ENCODE measurements at places on chromosomes 4 and X. TPM values are rescaled to one million over a fixed set of nuclear protein-coding genes. Genes with fewer than 3 reads are reported as not detected.

- DNase-seq, result no peak
Observed at GRCh38 chr4:77714514-77714913, 104.7 kb downstream of the CNOT6L start.

DNA sequence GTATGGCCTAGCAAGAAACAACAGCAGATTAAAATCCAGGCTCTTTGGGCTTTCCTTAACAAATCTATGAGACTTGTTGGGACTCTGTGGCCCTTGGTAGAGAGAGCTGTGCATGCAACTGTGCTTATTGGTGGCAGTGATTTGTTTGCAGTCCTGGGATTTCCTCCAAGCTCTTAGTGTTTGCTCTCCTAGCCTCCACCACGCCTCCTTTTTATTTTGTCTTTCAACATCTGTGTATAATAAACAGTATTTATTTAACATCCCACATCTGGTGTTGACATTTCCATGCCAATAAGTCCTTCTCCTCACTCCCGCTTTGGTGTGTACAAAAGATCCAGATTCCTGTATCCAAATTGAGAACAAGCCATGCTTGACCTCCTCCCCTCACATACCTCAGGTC, 3.1 kb downstream of the TNMD start:
- no peak for DNase-seq

- DNase-seq, result no peak
Observed at GRCh38 chr4:13653766-13654161, 26.2 kb upstream of the BOD1L1 start.

GRCh38 chr4:146835096-146835495, 110.6 kb downstream of the TTC29 start:
- no peak for DNase-seq

DNA sequence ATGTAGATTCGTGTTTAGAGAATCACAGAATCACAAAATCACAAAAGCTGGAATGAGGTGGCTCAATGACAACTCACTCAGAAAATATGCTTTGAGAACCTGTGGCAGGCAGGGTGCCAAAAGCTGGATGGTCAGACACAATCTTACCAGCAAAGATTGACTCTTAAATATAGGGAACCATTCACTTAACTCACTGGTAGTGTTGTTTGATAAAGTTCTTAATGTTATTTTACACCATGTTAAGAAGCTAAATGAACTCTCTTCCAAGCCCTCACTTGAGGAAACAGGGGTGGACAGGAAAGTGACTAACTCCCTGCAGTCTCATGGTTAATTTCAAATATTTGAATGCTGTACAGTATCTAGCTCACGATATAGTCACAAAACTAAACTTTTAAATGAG, 5.7 kb upstream of the SCOC start:
- DNase-seq, result no peak

KIT gene
- total RNA-seq, result 11.0 TPM

DNA sequence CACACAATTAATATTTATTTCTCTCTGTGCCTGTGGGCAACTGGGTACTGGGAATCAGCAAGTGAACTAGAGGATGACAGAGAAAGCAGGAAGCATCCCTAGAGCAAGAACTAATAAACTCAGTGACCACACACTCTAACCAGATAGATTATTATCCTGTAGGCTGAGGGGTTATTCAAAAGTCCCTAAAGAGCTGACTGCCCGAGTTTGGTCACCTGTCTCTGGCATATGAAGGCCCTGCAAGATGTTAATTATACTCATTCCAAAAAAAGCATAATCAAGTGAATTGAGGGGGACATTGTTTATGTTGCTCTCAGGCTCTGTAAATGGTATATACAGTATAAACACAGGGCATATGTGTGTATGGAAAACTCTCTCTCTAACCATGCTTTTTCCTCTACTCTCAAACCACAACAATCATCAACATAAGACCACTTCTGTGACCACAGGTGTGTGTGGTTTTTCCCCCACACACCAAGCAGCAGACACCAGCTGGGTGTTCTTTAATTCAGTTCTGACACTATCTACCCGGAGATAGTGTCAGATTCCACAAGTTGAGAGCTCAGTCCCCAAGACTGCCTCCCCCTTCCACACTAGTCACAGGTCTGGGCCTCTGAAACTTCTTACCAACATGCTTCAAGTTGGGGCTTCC, 6.2 kb upstream of the HPSE start:
- peak; percentile 77 for DNase-seq

GRCh38 chr4:186628058-186628711, 72.8 kb upstream of the MTNR1A start:
- DNase-seq, result peak; percentile 72

- DNase-seq, result no peak
Observed at GRCh38 chr4:74331252-74331651, 23.0 kb downstream of the EPGN start.

GRCh38 chr4:180449395-180449956, 1793.7 kb upstream of the TENM3 start:
- DNase-seq, result no peak

DNA sequence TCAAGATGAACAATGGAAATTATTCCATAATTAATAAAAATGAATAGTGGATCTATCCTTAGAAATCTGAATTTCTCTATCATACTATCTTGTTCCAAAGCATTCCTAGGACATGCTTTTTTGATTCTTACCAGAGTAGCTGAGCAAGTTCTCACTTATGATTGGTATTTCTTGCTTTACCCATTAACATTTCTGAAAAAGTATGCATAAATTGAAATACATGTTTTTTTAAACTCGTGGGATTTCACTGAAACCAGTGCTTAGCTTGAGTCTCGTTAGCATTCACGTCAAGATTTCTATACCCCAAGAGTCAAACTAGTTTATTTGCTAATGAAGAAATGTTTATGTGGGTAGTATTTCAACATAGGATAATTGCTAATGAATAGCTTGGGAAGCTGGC, 89.0 kb downstream of the ELOVL6 start:
- DNase-seq, result no peak

DNA sequence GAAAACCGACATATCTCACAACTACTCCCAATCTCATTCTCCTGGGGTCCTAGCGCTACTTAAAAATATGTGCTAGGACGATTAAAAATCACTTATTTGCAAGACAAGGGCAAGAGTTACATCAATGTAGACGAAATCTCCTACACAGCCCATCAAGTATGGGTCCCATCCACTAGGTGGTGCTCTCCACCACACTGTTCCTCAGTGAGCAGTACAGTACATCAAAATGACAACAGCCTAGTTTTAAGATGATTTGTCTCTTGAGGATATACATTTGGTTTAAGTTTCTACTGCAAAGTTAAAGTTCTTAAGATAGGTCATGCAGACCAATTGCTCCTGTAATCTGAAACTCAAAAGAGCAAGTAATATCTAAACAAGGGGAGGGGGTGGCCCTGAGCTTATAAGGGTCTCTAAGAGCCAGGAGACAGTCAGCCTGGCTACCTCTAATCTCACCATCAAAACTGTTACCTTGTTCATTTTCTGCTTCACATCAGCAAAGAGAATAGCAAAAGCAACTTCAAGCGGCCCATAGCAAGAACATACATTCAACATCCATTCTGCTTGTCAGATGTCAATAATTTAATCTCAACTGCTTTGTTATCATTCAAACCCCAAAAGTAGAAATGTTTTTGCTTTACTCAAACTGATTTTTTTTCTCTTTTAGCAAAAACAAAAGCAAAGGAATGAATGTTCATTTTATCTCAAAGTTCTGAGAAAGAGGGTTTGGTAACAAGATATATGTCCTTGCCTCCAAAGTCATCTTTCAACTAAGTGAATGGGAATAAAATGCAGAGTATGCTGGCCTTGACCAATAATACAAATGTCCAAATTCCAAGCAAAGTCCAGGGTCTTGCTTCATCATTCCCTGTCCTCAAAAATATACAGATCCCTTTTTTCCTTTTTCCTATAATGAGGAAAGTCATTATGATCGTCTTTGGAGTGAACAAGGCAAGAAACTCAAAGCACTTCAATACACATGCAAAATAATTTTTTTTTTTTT, 53.1 kb downstream of the STX18 start:
- peak; percentile 84 for DNase-seq

PGAM4 gene
- not detected for total RNA-seq

DNA sequence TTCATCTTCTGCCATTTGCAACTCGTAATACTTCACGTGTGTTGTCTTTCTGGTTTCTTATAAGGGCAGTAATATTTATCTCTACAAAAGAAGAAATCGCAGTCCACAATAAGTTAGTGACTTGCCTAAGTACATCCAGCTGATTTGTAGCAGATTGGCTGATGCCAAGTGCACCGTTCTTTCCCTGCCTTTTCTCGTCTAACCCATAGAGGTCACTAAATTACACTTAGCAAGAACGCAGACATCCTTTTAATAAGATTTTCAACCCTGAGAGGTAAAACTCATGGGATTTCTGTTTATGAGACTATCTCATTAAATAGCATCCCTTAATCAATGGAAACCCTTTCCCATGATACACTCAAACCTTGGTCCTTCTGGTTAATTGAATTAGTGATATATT, 408.6 kb upstream of the ACTRT1 start:
- DNase-seq, result no peak

FGFBP1 gene
- not detected for total RNA-seq

UGT8 gene
- 0.29 TPM for total RNA-seq

FANCB gene
- total RNA-seq, result 12.0 TPM

DNA sequence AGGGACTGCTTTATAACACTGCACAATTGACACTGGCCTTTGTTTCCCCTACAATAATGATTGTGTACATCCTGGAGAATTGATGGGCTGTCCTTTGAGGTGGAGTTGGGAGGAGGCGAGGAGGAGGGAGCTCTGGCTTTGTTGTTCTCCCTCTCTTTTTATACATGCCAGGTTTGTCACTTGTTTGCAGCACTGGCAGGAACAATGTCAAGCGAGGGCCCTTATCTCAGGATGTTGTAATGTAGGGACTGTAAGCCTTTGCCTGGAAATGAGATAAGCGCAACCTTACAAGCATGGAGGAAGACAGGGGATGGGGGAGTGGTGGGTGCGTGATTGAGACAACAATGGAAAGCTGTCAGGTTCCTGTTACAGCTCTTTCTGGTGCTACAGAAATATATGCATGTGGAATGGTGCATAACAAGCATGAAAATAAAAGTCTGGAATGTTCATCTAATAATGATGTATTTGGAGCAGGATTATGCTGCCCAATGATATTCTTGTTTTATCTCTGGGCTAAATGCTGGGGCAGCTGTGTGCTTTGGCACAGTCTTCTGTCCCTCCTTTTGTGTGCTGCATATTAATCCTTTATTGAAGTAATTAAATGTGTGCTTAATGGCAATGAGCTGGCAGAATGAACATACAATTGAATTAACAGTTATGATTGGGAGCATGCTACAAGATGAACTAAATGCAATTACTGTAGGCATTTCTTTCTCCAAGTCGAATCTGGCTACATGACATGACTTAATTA, 294.4 kb downstream of the GPAT3 start:
- DNase-seq, result no peak

FDCSP gene
- total RNA-seq, result not detected

- DNase-seq, result no peak
Observed at GRCh38 chrX:125262836-125263235, 56.8 kb upstream of the TEX13C start.

DNA sequence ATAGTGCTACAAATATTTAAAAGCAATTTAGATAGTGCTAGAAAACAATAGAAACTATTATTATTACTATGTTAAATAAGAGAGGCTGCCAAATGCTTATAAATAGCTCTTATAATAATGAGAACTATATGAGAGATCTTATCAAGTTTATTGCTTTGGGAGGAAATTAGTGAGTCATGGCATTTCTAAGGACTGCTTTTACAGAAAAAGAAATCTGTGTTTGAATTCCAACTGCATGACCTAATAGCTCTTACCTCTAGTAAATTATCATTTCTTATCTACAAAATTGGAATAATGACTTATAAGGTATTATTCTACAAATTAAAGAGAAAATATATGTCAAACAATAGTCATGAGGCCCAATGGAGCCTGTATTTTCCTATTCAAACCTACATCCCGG, 177.2 kb downstream of the GABRG1 start:
- no peak for DNase-seq

GRCh38 chr4:16116019-16116418, 32.2 kb upstream of the PROM1 start:
- no peak for DNase-seq

DNA sequence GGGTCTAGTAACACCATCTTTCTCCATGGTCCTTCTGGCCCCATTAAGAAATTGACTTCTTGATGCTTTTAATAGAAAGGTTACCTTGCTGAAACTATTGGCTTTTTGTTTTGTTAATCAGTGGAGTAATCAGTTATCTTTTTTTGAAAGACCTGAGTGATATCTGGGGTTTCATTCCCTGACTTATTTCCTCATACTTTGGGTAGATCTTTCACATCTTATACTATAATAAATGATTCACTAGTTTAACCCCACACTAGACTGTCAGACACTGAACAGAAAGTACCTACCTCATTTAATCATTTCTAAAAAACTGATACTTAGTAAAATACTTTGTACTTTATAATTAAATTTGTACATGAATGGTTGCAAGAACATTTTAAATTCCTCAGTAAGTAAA, 1021.1 kb downstream of the STIM2 start:
- no peak for DNase-seq

- no peak for DNase-seq
Observed at GRCh38 chr4:152997771-152998487, 61.8 kb downstream of the FHDC1 start.

- no peak for DNase-seq
Observed at GRCh38 chrX:145292218-145292617, 44.9 kb downstream of the SPANXN1 start.

GRCh38 chrX:103151799-103152198, 58.9 kb upstream of the NXF3 start:
- no peak for DNase-seq

DNA sequence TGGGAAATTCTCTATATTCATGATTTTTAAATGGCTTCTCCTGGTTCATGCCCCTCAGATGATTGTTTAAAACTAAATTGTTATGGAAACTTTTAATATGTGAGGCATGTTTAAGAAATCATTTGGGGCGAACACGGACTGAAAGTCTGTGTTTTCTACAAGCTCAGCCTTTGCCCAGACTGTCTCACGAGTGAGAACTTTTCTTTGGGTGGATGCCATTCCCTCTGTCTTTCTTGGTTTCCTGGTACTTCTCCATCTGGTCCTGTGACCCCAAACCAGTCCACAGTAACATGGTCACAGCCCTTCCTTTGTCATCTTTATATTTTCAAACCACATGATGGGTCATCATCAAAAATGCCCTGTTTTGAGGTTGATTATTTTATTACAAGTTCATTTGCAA, 186.6 kb upstream of the GNPDA2 start:
- DNase-seq, result no peak

METTL14 gene
- total RNA-seq, result 47.8 TPM

GPM6B gene
- total RNA-seq, result not detected

NELFA gene
- total RNA-seq, result 42.6 TPM

SLC10A7 gene
- total RNA-seq, result 21.4 TPM

Data from activated CD8-positive, alpha-beta memory T cell treated with anti-CD3 and anti-CD28 coated beads, Interleukin-2, amount 10 ng/mL, durations not matched to agents 7 days and 5 days (primary cell).